ENCODE measurements at places on chromosomes 6 and 20. TPM values are rescaled to one million over a fixed set of nuclear protein-coding genes. Genes with fewer than 3 reads are reported as not detected.

KCNK16 gene
- not detected for total RNA-seq

- peaks cover 2% of the 10 kb centered on the region for H3K27me3 ChIP-seq
- H3K4me3 ChIP-seq = peak within 1 kb of the TSS; percentile 97
- peaks cover 7% of the 10 kb centered on the region for H3K36me3 ChIP-seq
- H3K4me1 ChIP-seq = peaks cover 30% of the 10 kb centered on the region
- peak; percentile 95 for DNase-seq
Observed at GRCh38 chr6:88963139-88964090, at the start of gene RNGTT. RNGTT (minus strand) TSS chr6:88963618; CDS start chr6:88963409, 209 bp downstream.

CALHM5 gene
- not detected for total RNA-seq

DNA sequence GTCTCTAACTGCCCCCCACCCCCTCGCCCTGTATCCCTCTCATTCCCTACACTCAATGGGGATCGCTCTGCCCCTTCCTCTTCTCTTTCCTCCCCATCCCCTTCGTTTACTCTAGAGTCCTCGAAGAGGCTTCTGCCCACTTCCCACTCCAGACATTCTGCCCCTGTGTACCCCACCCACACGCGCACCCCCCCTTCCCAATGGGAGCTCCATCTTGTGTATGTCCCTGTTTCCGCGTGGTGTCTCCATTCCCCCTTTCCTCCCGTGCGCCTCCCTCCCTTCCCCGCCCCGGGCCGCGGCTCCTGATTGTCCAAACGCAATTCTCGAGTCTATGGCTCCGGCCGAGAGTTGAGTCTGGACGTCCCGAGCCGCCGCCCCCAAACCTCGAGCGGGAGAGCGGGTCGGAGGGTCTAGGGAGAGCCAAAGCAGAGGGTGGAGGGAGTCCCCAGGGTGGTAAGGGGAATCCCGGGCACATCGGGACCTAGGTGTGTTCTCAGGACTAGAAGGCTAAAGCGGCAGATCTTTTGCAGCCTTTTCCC lies 679 bp upstream of the RING1 start:
- peak overlapping the region; percentile 88 for H3K4me3 ChIP-seq
- peaks cover 49% of the 10 kb centered on the region for H3K4me1 ChIP-seq
- peaks cover 48% of the 10 kb centered on the region for H3K36me3 ChIP-seq
- DNase-seq = no peak
- H3K27me3 ChIP-seq = peaks cover 7% of the 10 kb centered on the region

DNA sequence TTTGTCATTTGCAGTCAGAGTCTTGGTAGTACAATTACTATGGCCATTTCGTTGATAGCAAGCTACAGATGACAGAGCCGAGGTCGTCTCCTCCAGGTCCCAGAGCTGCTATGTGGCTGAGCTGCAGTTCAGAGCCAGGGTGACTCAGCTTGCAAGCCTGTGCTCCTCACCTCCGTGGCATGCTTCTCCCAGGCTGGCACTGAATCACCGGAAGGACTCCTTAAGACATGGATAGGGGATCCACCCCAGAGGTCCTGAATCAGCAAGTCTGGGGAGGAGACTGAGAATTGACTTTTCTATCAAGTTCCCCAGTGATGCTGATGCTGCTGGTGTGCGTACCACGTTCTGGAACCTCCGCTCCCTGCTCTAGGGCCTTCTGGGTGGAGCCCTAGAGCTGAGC lies 291.2 kb downstream of the CDH26 start:
- no peaks in the 10 kb centered on the region for H3K36me3 ChIP-seq
- DNase-seq = no peak
- H3K4me3 ChIP-seq = no peak overlapping the region

GRCh38 chr6:118603372-118603771 lies 48.0 kb downstream of the CEP85L start:
- H3K4me3 ChIP-seq = no peak overlapping the region
- no peak overlapping the region for H3K27ac ChIP-seq
- H3K36me3 ChIP-seq = peaks cover 75% of the 10 kb centered on the region
- DNase-seq = no peak

- H3K36me3 ChIP-seq = peaks cover 71% of the 10 kb centered on the region
- DNase-seq = no peak
- H3K27ac ChIP-seq = peak overlapping the region; percentile 84
- peak overlapping the region; percentile 99 for H3K4me3 ChIP-seq
- no peaks in the 10 kb centered on the region for H3K27me3 ChIP-seq
- H3K4me1 ChIP-seq = peaks cover 54% of the 10 kb centered on the region
Observed at GRCh38 chr6:85677234-85677956, 34.7 kb upstream of the SYNCRIP start.

DNA sequence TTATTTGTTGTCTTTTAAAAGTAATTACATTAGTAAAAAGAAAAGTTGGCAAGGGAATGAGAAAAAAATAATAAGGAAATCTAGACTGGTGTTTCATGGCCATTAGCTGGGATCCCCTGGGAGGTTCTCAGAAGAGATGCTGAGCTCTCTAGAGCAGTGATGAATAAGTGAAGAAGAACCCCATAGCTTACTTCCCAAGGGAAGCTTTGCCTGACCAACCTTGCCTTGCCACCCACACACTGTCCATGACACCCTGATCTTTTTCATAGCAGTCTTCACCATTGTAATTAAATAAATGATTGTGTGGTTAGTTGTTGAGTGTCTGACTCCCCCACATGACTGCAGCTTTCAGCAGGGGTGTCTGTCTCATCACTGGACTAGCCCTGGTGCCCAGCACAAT lies 5.9 kb downstream of the C6orf163 start:
- DNase-seq = no peak
- H3K4me3 ChIP-seq = no peak overlapping the region
- no peaks in the 10 kb centered on the region for H3K4me1 ChIP-seq
- H3K27me3 ChIP-seq = no peaks in the 10 kb centered on the region

- peaks cover 5% of the 10 kb centered on the region for H3K4me1 ChIP-seq
- peak; percentile 67 for DNase-seq
- H3K27ac ChIP-seq = no peak overlapping the region
- peaks cover 9% of the 10 kb centered on the region for H3K27me3 ChIP-seq
- H3K36me3 ChIP-seq = no peaks in the 10 kb centered on the region
Observed at GRCh38 chr20:54103067-54103761, 32.8 kb upstream of the BCAS1 start.

GRCh38 chr20:1920826-1921225 lies 25.6 kb downstream of the SIRPA start:
- no peak for DNase-seq
- H3K27me3 ChIP-seq = no peaks in the 10 kb centered on the region
- no peak overlapping the region for H3K27ac ChIP-seq
- no peak overlapping the region for H3K4me3 ChIP-seq
- no peaks in the 10 kb centered on the region for H3K36me3 ChIP-seq
- H3K4me1 ChIP-seq = no peaks in the 10 kb centered on the region

GRCh38 chr6:20153194-20153593 lies 59.1 kb downstream of the MBOAT1 start:
- no peak for DNase-seq
- peaks cover 11% of the 10 kb centered on the region for H3K4me1 ChIP-seq
- H3K27me3 ChIP-seq = no peaks in the 10 kb centered on the region

GRCh38 chr6:1379788-1380147 lies 9.6 kb upstream of the FOXF2 start:
- peaks cover 69% of the 10 kb centered on the region for H3K27me3 ChIP-seq
- no peak overlapping the region for H3K4me3 ChIP-seq
- H3K27ac ChIP-seq = no peak overlapping the region
- no peak for DNase-seq

- H3K36me3 ChIP-seq = no peaks in the 10 kb centered on the region
- no peaks in the 10 kb centered on the region for H3K27me3 ChIP-seq
- H3K4me1 ChIP-seq = no peaks in the 10 kb centered on the region
- H3K4me3 ChIP-seq = no peak overlapping the region
- H3K27ac ChIP-seq = no peak overlapping the region
Observed at GRCh38 chr6:39912446-39912845, 21.8 kb downstream of the MOCS1 start.

DNA sequence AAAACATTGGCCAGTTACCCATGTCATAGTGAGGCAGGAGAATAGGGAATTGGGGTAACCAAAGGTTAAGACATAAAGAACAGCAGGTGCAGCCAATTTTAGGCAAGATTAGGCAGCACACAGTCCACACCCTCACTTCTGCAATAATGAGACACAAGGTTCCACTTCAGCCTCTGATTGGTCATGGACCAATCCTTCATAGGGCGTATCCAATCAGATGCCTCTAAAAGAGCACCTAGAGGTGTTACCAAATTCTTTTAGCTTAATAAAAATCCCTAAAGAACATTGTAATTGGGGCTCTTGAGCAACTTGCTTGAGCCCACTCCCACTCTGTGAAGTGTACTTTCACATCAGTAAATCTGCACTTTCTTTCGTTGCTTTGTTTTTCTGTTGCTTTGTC lies 302.4 kb downstream of the PREX1 start:
- no peaks in the 10 kb centered on the region for H3K36me3 ChIP-seq
- no peak overlapping the region for H3K4me3 ChIP-seq
- H3K27ac ChIP-seq = no peak overlapping the region
- H3K27me3 ChIP-seq = peaks cover 3% of the 10 kb centered on the region

DNA sequence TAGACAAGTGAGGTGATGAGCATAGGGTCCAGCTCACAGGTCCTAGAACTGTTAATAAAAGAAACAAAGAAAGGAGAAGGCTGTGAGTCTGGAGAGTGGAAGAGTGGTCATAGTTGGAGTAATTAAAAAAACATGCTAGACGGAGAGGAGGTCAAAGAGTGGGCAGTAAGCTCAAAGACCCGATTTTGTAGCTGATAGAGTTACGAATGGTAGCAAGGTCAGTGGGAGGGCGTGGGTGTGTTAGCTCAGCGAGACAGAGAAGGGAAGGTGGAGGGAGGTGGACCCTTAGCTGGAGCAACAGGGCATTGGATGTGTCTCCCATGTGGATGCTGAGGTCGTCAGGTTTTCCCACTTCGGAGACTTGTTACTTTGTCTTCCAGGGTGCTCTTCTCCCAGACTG lies 431.7 kb downstream of the CDH26 start:
- H3K27ac ChIP-seq = no peak overlapping the region
- H3K36me3 ChIP-seq = no peaks in the 10 kb centered on the region
- no peak overlapping the region for H3K4me3 ChIP-seq
- H3K27me3 ChIP-seq = no peaks in the 10 kb centered on the region

Measured in activated T-helper 2 cell treated with anti-CD3 and anti-CD28 coated beads, Interferon-gamma antibody, Interleukin-2, Interleukin-4, amounts not matched to agents 10 μg/mL and 5 μg/mL and 100 μg/mL, durations not matched to agents 14 hours and 24 hours and 36 hours (primary cell).